ENCODE measurements at places on chromosomes 3 and 15. TPM values are rescaled to one million over a fixed set of nuclear protein-coding genes. Genes with fewer than 3 reads are reported as not detected.

SH2D7 gene
- total RNA-seq: 0.28 TPM

DNA sequence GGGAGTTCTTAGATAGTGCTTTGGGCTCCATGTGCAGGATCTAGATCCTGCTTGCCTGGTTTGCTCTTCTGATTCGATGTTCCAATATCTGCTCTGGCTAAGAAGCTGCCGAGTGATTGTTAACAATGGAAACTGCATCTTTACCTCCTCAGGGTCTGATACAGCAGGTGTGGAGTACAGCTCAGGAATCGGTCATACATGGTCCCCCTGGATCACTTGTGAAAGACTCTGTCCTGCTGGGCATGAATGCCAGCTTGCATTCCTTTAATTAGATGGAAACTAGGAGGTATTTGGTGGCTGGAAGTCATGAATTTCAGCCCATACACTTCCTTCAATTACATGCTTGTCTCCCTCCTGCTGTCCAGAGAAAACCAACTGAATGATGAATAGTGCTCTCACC is 95.3 kb downstream of the CHRNA7 start:
- H3K27ac ChIP-seq: no peak overlapping the region
- no peak for DNase-seq
- peaks cover 11% of the 10 kb centered on the region for H3K27me3 ChIP-seq
- H3K36me3 ChIP-seq: no peaks in the 10 kb centered on the region
- no peak overlapping the region for H3K4me3 ChIP-seq

ZPLD1 gene
- not detected for total RNA-seq

- no peak overlapping the region for H3K27ac ChIP-seq
- no peaks in the 10 kb centered on the region for H3K4me1 ChIP-seq
- no peaks in the 10 kb centered on the region for H3K36me3 ChIP-seq
Measured at GRCh38 chr3:41629986-41630385, 331.9 kb downstream of the ULK4 start.

DNA sequence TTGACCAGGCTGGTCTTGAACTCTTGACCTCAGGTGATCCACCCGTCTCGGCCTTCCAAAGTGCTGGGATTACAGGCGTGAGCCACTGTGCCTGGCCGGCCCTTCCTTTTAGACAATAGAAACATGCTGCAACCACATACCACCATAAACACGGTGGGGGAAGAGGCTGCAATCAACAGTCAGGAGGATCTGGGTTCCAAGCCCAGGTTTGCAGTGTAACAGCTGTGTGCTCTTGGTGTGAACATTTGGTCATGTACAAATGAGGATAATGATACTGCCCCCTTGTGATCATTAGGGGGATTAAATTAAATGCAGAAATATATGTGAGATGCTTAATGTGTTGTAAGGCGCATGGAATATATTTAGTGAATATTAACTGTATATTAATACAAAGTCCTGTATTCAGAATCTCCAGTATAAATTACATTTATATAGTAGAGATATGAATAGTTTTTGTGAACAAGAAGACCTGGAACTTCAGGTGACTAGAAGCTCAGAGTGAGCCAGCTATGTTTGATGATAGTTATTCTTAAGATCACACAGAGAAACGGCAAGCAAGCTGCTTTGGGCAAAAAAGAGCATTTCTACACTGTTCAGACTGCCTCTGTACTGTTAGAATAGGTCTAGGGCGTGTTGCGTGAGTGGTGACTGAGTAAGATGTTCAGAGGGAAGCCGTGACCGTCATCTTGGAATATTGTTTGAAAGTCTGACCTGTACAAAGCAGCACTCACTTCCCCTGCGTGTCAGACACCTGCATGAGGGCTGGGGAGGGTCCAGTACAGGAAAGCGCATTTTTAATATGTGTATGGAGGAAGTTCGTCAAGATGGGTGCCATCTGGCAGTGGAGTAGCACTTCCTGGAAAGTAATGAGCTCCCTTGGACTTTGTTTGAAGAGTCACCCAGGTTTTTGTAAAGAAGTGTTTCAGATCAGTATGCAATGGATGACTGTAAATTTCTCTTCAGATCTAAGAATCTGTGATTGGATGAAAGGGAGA is 125.8 kb downstream of the PGPEP1L start:
- no peak overlapping the region for H3K27ac ChIP-seq
- H3K27me3 ChIP-seq: no peaks in the 10 kb centered on the region
- H3K4me1 ChIP-seq: no peaks in the 10 kb centered on the region
- no peak overlapping the region for H3K4me3 ChIP-seq

- H3K4me1 ChIP-seq: no peaks in the 10 kb centered on the region
- no peak overlapping the region for H3K27ac ChIP-seq
- DNase-seq: no peak
- H3K4me3 ChIP-seq: no peak overlapping the region
- H3K36me3 ChIP-seq: no peaks in the 10 kb centered on the region
- no peaks in the 10 kb centered on the region for H3K27me3 ChIP-seq
Measured at GRCh38 chr3:144593881-144594280, 622.3 kb downstream of the DIPK2A start.

GRCh38 chr15:68258692-68259091 is 18.9 kb upstream of the FEM1B start:
- no peaks in the 10 kb centered on the region for H3K36me3 ChIP-seq
- DNase-seq: no peak
- no peak overlapping the region for H3K4me3 ChIP-seq
- no peak overlapping the region for H3K27ac ChIP-seq

DNA sequence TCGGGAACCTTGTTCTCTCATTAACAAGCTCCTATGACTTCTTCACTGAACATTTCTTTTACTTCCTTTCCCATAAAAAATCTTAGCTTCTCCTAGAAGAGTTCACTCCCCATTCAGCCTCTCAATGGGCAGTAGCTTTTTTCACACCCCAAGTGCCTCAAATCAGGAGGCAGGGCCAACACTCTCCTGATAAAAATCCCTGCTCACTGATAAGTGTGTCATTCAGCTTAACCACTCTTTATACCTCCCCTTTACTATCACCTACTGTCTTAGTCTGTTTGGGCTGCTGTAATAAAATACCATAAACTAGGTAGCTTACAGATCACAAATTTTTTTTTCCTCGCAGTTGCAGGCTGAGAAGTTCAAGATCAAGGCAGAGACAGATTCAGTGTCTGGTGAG is 400.4 kb downstream of the WDR72 start:
- no peak overlapping the region for H3K4me3 ChIP-seq
- no peaks in the 10 kb centered on the region for H3K27me3 ChIP-seq
- H3K36me3 ChIP-seq: no peaks in the 10 kb centered on the region
- DNase-seq: no peak
- H3K27ac ChIP-seq: no peak overlapping the region

FOXB1 gene
- total RNA-seq: 2.8 TPM

GRCh38 chr3:101988596-101988995 is 139.3 kb downstream of the NFKBIZ start:
- peaks cover 50% of the 10 kb centered on the region for H3K27me3 ChIP-seq
- peak; percentile 51 for DNase-seq
- H3K36me3 ChIP-seq: peaks cover 15% of the 10 kb centered on the region

GRCh38 chr3:184311633-184312032 is 2.8 kb upstream of the EIF4G1 start:
- H3K27me3 ChIP-seq: no peaks in the 10 kb centered on the region
- no peak overlapping the region for H3K27ac ChIP-seq
- H3K4me1 ChIP-seq: peaks cover 9% of the 10 kb centered on the region
- H3K36me3 ChIP-seq: peaks cover 31% of the 10 kb centered on the region
- no peak overlapping the region for H3K4me3 ChIP-seq

DNA sequence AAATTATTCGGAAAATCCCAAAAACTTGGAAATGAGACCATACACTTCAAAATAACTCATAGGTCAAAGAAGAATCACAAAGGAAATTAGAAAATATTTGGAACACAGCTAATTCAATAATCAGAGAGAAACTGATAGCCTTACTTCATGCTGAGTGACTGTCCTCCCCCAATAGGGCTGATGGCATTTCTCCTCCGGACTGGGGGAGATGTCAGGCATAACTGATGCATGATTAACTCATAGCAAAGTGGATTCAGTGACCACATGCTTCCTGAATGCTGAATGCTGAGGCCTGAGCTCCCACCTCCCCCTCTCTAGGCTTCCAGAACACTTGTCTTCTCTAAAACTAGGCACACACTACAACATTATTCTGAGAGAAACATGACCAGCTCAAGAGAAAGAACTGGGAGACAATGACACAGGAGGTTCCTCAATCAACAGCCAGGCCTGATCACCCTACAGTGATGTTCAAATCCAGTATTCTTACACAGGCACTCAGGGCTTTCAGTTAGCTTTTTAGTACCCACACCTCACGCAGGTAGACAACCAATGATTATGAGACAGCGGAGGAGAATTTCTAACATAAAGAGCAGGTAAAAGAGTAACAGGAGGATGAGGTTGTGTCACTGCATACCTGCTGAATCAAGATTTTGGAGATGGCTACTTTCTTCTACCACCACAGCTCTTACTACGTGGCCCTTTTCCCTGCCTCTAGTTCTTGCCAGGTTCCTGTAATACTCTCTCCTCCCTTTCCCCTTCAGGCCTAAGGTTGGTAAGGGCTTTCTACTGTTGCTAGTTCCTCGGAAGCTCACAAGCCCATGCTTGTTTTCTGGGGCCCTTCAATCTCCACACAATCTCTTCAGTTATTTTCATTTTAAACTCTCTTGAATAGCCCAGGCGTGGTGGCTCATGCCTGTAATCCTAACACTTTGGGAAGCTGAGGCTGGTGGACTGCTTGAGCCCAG is 96.1 kb downstream of the FMN1 start:
- H3K4me1 ChIP-seq: no peaks in the 10 kb centered on the region
- H3K36me3 ChIP-seq: no peaks in the 10 kb centered on the region
- H3K4me3 ChIP-seq: no peak overlapping the region
- no peak for DNase-seq

POMGNT2 gene
- total RNA-seq: 6.9 TPM

DNA sequence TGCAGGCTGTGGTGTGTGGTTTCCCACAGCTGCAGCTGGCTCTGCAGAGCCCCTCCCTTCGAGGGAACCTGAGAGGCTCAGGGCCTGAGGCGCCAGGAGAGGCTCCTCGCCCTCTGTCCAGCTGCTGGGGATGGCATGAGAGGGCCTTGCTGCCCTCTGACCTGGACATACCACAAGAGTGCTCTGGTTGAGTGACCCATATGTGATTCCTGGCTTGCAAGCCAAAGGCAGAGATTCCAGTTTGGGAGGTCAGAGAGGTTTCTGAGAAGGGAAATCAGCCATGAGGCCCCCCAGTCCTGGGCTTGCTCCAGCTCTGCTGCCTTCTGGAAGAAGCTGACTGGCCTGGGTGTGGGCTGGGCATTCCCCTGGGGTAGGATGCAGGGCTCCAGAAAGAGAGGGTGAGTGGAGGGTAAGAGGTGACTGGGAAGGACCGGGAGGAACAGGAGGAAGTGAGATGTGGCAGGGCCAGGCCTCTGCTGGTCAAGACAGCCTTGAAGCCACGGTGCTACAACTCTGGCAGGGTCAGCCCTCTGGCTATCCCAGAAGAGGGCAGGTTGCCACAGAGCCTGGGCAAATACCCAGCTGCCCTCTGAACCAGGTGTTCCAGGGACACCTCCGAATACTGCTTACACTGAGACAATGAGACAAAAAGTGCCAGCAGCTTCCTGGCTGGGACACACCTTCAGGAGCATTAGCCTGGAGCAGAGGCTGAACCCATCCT is 16.0 kb upstream of the SRP14 start:
- peaks cover 53% of the 10 kb centered on the region for H3K4me1 ChIP-seq
- H3K36me3 ChIP-seq: peaks cover 7% of the 10 kb centered on the region
- H3K27me3 ChIP-seq: peaks cover 5% of the 10 kb centered on the region
- H3K4me3 ChIP-seq: no peak overlapping the region
- peak overlapping the region; percentile 63 for H3K27ac ChIP-seq

GRCh38 chr3:151891721-151892120 is 18.3 kb downstream of the SUCNR1 start:
- H3K27me3 ChIP-seq: no peaks in the 10 kb centered on the region
- H3K4me3 ChIP-seq: no peak overlapping the region
- DNase-seq: no peak
- peaks cover 9% of the 10 kb centered on the region for H3K36me3 ChIP-seq
- peaks cover 25% of the 10 kb centered on the region for H3K4me1 ChIP-seq

DNA sequence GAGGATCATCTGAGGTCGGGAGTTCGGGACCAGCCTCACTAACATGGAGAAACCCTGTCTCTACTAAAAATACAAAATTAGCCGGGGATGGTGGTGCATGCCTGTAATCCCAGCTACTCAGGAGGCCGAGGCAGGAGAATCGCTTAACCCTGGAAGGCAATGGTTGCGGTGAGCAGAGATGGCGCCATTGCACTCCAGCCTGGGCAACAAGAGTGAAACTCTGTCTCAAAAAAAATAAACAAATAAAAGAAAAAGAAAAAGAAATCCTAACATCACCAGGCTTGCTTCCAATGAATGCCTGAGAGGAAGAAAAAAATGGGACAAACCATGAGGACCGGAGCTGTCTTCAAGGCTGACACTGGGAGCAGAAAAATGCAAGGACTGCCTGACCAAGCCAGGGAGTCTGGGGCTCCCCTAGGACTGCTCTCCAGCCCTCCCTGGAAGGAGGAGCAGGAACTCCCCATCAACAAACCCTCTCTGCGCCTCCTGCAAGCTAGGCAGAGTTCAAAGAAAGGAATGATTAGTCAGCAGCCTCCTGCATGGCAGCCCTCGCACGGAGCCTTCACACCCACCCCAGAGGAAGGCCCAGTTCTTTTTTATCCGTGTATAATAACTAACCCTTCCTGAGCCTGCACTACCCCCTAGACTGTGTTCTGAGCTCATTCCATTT is 55.4 kb downstream of the NUP210 start:
- H3K27ac ChIP-seq: peak overlapping the region; percentile 7
- no peak for DNase-seq
- no peaks in the 10 kb centered on the region for H3K27me3 ChIP-seq
- H3K4me3 ChIP-seq: no peak overlapping the region
- H3K36me3 ChIP-seq: peaks cover 36% of the 10 kb centered on the region

- no peak for DNase-seq
- no peaks in the 10 kb centered on the region for H3K27me3 ChIP-seq
- no peaks in the 10 kb centered on the region for H3K4me1 ChIP-seq
- no peak overlapping the region for H3K27ac ChIP-seq
- no peak overlapping the region for H3K4me3 ChIP-seq
- no peaks in the 10 kb centered on the region for H3K36me3 ChIP-seq
Measured at GRCh38 chr3:65716071-65716751, 322.5 kb downstream of the MAGI1 start.

- no peak for DNase-seq
- peaks cover 6% of the 10 kb centered on the region for H3K27me3 ChIP-seq
- H3K4me3 ChIP-seq: no peak overlapping the region
- H3K4me1 ChIP-seq: peaks cover 3% of the 10 kb centered on the region
Measured at GRCh38 chr15:47991357-47991756, 129.4 kb upstream of the SLC24A5 start.

GRCh38 chr3:71444028-71444860 is 139.3 kb downstream of the FOXP1 start:
- H3K27ac ChIP-seq: peak overlapping the region; percentile 96
- peaks cover 80% of the 10 kb centered on the region for H3K4me1 ChIP-seq
- H3K36me3 ChIP-seq: peaks cover 8% of the 10 kb centered on the region
- peak overlapping the region; percentile 61 for H3K4me3 ChIP-seq
- DNase-seq: peak; percentile 85

AGBL1 gene
- total RNA-seq: not detected

DNA sequence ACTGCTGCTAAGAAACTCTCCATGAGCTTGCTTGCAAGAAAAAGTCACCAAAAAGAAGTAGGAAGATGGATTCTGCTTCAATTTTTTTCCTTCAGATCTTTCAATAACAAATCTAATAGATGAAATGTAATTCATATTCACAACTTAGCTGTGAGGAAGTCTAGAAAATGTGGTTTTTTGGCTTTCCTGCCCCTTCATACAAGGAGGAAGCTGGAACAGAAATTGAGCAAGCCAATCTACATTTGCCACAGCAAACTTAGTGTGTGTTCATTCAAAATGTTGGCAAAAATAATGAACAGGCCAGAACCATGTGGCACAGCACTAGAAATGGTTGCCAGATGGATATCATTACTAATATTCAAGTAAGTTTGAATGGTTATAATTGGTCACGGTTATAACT is 93.2 kb upstream of the NEDD4 start:
- DNase-seq: no peak
- no peak overlapping the region for H3K4me3 ChIP-seq
- peaks cover 15% of the 10 kb centered on the region for H3K4me1 ChIP-seq
- peaks cover 7% of the 10 kb centered on the region for H3K36me3 ChIP-seq

Data from activated CD8-positive, alpha-beta memory T cell treated with anti-CD3 and anti-CD28 coated beads, Interleukin-2, amount 10 ng/mL, durations not matched to agents 7 days and 5 days (primary cell).